Right cardiac atrium (tissue), 5 donors: ENCODE measurements at places on chromosomes 6 and 20. TPM values are rescaled to one million over a fixed set of nuclear protein-coding genes. Genes with fewer than 3 reads are reported as not detected.

Gene EFCAB8
- total RNA-seq = 0.20 TPM

- DNase-seq = peak; percentile 42
Observed at GRCh38 chr6:37210313-37210968, 40.5 kb downstream of the PIM1 start.

DNA sequence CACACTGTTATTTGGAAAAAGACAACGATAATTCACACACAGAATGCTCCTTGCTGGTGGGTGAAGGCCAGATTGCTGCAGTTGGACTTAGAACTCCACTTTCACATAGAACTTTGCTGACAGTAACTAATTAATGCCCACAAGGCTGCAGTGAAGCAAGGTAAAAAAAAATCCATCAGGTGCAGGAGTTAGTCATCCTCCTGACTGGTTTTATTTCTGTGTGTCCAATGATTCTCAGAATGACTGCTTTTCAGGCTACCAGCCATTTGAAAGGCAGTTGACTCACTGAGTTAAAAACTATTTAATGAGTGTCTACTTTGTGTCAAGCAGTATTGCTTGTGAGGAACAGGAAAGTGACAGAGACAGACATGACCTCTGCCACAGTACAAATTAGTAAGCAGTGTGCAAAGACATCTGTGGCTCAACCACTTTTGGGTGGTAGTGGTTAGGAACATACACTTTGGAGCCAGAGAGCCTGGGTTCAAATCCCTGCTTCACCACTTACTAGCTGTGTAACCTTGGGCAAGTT is 41.9 kb downstream of the ELOVL5 start:
- DNase-seq = no peak

Gene SLC17A3
- not detected for total RNA-seq

Gene GPLD1
- total RNA-seq = 1.2 TPM

Gene CRISP2
- total RNA-seq = not detected

GRCh38 chr6:19210849-19211590 is 626.1 kb upstream of the ID4 start:
- peak; percentile 56 for DNase-seq

Gene MCM9
- total RNA-seq = 6.4 TPM

- no peak for DNase-seq
Observed at GRCh38 chr6:142830116-142830710, 114.8 kb downstream of the HIVEP2 start.
